ENCODE measurements at places on chromosomes 16 and 17.

DNA sequence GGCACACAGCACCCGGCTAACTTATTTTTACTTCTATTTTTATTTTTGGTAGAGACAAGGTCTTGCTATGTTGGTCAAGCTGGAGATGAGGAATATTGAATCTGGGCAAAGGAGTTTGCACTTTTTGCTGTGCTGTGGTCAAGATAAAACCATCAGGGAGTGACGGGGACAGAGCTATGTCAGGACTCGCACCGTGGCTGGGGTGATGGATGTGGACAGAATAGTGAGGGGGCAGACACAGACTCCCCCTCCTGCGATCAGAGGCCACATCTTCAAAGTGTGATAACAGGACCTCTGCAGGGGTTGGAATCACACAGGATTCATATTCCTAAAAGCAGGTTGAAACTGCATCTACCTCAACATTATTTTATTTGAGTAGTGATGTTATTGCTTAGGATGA lies 25.6 kb downstream of the IL21R start:
- no peak for DNase-seq

GRCh38 chr17:72719578-72720493 lies 372.7 kb downstream of the SLC39A11 start:
- DNase-seq, result peak; percentile 89

GRCh38 chr17:48816774-48817590 lies at the start of gene TTLL6:
Gene TTLL6, minus strand, starts transcription at chr17:48817229. Its CDS starts 157 bp downstream, at chr17:48817072.
- DNase-seq, result peak; percentile 75

- DNase-seq, result no peak
Observed at GRCh38 chr17:79204261-79204660, 129.6 kb downstream of the ENGASE start.

DNA sequence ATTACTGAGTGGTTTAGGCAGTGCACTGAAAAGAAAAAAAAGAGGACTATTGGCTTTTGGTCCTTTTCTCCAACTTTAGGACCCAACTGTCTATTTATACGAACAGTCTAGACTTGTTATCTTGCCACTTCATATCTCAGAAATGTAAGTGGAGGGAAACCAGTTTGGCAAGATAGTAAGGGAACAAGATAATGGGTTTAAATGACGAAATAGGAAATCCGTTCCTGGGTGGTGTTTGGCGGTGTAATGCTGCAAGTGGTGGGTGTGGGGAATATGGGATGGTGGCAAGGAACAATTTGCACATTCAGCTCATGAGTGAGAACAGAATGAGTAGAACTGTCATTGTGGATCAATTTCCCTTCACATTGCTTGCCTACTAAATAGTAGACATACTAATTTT lies 44.7 kb downstream of the GRB7 start:
- no peak for DNase-seq

DNA sequence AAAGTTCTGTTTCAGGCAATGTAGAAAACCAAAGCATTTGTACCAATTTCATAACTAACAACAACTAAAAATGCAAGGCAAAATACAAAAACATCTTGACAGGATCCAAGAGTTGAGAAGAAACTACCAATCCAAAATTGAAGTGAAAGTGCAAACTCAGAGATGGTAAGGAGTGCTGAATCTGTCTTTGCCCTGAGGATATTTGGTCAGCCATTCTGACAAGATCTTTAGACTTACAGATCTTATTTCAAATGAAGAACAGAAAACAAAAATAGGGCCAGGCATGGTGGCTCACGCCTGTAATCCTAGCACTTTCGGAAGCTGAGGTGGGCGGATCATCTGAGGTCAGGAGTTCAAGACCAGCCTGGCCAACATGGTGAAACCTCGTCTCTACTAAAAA lies 412.8 kb downstream of the ZFHX3 start:
- DNase-seq, result no peak

DNA sequence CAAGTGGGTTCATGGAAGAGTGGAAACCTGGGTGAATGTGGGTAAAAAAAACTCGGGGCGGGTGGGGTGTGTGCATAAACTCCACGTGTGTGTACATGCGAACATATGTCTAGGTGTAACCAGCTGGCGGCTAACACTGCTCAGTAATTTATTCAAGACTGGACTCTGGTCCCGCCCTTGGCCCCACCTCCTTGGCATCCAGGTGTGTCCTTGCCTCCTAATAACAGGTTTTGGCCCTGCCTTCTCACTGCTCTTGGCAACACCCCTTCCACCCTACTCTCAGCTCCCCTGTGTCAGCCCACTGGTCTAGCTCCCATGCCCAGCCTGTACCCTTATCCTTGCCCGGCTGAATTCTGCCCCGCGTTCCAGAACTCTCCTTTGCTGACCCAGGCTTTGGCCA lies 8.3 kb downstream of the FLII start:
- DNase-seq, result no peak

- DNase-seq, result no peak
Observed at GRCh38 chr17:78532922-78533640, 44.1 kb downstream of the DNAH17 start.
